CD4-positive, alpha-beta T cell treated with Interleukin-4 for 1 hour (primary cell): ENCODE measurements at places on chromosomes 7 and 10.

GRCh38 chr10:30737931-30738391 is 108.4 kb upstream of the LYZL2 start:
- DNase-seq, result no peak

- DNase-seq, result no peak
Observed at GRCh38 chr10:43219848-43220247, 47.0 kb downstream of the RASGEF1A start.

- DNase-seq, result no peak
Observed at GRCh38 chr10:31213959-31214358, 105.1 kb upstream of the ZEB1 start.

GRCh38 chr10:71587941-71588573 is 131.5 kb downstream of the C10orf105 start:
- DNase-seq, result no peak
